ENCODE measurements at places on chromosomes 1 and 21.

- DNase-seq, result no peak
Observed at GRCh38 chr21:15004721-15005370, 60.0 kb downstream of the NRIP1 start.

DNA sequence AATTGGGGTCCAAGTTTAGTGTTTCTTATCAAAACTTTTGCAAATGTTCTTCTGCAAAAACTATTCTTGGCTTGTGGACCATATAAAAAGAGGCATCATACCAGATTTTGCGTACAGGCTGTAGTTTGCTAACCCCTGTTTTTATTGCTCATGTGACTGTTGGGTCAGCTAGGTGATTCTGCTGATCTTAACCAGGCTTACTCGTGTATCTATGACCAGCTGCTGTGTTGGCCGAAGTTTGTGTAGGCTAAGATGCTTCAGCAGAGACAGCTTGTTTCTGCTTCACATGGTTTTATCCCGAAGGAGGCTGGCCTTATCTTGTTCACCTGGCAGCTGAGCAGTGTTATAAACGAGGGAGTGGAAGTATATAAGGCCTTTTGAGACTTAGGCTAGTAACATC, 38.2 kb downstream of the POU2F1 start:
- no peak for DNase-seq

DNA sequence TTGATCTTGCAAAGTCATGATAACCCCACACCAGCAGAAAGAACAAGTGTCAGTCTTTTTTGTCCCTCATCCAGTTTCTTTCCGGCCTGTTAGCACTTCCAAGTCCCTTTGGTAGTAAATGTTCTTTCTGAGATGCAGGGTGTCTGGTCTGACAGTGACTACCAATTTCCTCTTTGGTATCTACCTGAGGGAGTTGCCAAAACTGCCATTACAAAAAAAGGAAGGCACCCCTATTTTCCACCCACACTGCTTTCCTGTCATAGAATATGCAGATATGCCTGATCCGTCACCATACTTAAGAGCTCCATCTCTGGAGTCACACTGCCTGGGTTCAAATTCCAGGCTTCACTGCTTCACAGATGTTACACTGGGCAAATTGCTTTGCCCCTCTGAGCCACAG, 72.4 kb downstream of the ZNF281 start:
- DNase-seq, result no peak

- DNase-seq, result no peak
Observed at GRCh38 chr1:6461051-6461530, 4.9 kb downstream of the TNFRSF25 start.

DNA sequence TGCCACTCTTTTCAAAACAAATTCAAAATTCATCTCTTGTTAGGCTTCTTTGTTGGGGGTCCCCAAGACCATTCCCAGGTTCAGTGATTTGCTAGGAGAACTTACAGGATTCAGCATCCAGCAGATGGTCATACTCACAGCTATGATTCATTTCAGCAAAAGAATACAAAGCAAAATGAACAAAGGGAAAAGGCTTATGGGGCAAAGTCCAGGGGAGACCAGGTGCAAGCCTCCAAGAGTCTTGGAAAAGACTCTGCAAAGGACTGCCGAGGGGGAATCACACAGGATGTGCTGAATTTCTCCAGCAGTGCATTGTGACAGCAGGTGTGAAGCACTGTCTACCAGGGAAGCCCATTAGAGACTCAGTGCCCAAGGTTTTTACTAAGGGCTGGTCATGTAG, 7.3 kb downstream of the TRAF5 start:
- DNase-seq, result no peak

GRCh38 chr1:172019976-172020375, 178.7 kb downstream of the DNM3 start:
- DNase-seq, result no peak

All from activated CD4-positive, alpha-beta T cell treated with anti-CD3 and anti-CD28 coated beads, Interleukin-2, amount 50 U/mL, for 1 hour (primary cell).